Activated naive CD8-positive, alpha-beta T cell treated with anti-CD3 and anti-CD28 coated beads, Interleukin-2, amount 50 U/mL, for 24 hours (primary cell): ENCODE measurements at places on chromosomes 1 and 21.

DNA sequence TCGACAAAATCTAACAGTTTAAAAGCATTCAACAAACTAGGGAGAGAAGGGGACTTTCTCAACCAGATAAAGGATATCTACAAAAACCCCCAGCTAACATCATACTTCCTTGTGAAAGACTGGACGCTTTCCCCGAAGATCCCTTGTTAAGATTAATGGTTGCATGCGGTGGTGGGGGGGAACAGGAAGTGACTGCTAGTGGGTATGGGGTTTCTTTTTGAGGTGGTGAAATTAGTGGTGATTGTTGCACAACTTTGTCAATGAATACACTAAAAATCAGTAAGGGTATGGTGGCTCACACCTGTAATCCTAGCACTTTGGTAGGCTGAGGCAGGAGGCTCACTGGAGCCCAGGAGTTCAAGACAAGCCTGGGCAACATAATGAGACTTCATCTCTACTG lies 26.9 kb upstream of the EYA3 start:
- DNase-seq, result peak; percentile 60

GRCh38 chr1:4605158-4605557 lies 49.3 kb upstream of the AJAP1 start:
- DNase-seq, result no peak

DNA sequence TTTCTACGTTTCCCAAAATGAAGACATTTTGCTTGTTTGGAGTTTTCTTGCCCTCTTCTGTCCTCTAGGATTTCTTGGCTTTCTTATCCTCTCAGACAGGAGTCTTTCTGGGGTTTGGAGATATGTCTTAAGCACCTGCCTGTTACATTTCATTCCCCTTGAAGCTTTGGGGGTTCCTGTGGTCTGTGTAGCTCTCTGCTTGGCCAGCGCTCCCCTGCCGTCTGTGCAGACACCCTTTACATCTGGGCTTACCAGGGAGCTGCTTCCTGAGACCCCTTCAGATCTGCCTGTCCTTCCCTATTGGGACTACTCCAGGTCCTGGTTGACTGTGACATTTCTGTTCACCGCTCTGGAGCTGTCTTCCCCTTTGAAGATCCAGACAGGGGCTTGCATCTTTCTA lies 171.9 kb upstream of the CSF3R start:
- no peak for DNase-seq

DNA sequence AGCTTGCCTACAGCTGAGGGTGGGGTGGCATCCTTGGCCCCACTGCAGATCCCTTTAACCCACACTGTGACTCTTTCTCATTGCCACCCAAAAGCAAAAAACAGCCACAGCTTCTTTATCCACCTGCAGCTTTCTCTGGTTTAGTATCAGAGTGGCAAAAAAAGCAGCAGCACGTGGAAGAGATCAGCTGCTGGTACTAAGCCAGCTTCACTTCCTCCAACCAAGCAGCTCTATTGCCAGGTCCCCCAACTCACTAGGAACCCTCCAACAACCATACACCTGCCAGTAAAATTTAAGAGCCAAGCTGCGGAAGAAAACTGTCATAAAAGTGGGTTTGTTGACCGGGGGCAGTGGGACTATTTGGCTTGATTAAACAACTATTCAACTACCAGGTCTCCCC lies 66.4 kb downstream of the KDM1A start:
- DNase-seq, result no peak

- DNase-seq, result no peak
Observed at GRCh38 chr1:225412321-225412720, 15.5 kb downstream of the LBR start.

- no peak for DNase-seq
Observed at GRCh38 chr21:32710069-32710784, 17.6 kb downstream of the SYNJ1 start.

- DNase-seq, result no peak
Observed at GRCh38 chr1:116284819-116285390, 88.1 kb upstream of the ATP1A1 start.

GRCh38 chr1:101875891-101876290 lies 120.8 kb downstream of the OLFM3 start:
- no peak for DNase-seq

- DNase-seq, result no peak
Observed at GRCh38 chr1:186183970-186184628, 191.0 kb downstream of the TPR start.

DNA sequence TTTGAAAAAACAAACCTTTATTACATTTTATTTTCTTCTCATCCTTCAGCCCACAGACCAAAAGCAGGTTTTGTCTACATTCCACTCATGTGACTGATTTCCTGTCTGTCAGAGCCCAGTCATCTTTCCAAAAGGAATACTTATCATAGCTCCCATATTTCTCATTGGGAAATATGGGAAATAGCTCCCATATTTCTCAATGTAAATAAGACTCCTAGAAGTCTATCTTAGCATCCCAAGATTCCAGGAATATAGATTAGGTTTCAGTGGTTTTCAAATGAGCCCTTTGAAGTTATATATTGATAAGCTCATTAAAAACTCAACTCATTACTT lies 19.1 kb upstream of the NRDC start:
- no peak for DNase-seq

DNA sequence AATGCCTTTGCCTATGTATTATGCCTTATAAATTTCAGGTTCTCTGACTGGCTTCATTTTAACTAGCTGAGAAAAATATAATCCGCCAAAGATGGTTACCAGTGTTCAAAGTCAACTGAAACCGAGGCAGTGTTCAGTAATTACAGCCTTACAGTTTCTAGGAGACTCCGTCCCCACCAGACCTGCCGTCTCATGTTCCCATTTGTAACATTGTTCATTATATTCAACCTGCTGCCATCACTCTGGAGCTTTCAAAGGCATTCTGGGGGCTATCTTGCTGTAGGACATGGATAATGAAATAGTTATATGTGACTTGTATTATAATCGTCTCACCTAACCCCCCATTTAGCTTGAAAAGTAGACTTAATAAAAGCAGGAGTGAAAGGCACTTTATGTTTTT lies 302.5 kb downstream of the RWDD3 start:
- no peak for DNase-seq

DNA sequence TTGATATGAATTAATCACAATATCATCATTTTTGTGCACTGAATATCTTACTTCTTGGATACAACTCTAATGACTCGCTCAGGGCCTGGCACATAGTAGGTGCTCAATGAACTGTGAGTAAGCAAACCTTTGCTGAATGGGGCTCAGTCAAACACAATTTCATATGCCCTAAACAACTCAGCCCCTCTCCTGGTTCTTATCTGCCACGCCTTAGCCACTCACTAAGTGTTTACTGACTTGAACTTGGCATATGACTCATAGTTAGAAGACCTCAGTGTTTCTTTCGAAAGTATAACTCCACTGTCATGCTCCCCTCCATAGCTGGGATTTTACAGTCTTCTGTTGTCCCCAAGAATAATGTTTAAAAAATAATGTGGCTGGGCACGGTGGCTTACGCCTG lies 4.8 kb upstream of the IFNLR1 start:
- DNase-seq, result peak; percentile 39

DNA sequence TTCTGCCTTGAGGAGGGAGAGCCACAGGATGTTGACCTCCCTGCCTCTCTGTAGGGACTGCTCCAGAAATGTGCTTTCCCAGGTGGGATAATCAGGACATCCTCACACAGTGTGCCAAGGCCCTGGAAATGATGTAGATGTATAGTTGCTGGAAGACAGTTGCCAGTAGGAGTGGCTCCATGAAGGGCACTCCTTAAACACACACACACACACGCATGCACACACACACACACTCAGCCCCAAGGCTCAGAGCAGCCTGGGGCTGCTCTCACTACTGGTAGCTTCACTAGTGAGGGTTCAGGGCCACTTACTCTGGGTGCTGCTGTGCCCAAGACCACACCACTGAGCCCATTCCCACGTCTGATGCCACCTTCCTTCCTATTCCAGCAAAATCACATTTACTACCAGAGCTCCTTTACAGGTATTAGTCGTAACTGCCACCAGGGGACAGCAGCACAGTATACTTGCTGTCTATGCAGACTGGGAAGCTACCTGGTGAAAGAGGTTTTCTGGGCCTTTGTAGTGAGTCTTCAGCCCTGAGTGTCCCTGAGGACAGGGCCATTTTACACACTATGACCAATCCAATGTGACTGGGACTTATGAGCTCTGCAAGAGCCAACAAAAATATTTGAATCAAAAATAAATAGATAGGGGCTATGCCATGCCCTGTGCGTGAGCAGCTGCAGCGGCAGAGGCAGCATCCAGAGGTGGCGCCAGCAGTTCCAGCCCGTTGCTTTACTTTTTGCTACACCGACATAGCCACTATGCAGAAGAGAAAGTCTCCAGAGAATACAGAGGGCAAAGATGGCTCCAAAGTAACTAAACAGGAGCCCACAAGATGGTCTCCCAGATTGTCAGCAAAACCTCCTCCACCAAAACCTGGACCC lies 15.0 kb downstream of the CRNN start:
- no peak for DNase-seq

DNA sequence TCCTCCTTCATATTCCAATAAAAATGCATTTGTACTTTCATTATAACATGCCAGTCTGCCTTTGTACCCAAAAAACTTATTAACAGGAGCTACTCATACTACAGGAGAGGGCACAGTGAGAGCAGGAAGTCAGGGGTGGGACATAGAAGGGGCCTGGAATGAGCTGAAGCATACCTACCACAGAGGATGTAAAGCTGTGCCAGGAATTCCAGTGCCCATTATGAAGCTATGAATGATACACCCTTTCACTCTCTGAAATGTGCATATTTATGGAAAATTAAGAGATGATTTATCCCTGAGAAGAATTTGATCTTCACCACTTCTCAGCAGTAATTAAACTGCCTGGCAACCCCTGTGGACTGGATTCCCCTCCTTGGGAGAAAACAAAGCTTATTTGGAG lies 65.8 kb downstream of the ATP5PO start:
- no peak for DNase-seq

DNA sequence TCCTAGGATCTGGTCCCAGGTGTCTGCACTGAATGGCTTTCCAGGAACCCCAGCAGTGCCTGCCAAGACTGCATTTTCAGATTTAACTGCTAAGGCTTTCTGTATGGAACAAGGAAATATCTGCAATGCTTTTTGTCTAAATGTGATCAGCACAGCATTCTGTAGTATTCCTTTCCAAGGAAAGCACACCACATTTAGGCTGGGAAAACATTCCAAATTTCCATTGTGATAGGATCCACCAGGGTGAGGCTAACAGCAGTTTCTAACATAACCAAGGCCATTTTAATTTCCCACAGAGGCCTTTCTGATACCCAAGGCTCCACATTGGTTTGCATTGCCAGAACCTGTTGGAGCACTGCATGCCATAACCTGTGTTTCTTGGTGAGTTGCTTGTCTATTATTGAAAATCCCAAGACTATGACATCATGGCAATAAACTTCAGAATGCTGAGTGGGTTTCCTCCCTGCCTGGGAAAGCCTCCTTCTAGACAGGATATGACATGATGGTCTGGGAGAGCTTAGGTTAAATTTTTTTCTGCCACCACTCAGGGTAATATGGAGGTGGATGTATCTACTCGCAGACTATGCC lies 23.3 kb upstream of the PTGFRN start:
- DNase-seq, result no peak

- DNase-seq, result no peak
Observed at GRCh38 chr1:74673351-74674111, at the start of gene ERICH3. Gene ERICH3, minus strand, starts transcription at chr1:74673792. Its CDS starts 273 bp downstream, at chr1:74673519.

DNA sequence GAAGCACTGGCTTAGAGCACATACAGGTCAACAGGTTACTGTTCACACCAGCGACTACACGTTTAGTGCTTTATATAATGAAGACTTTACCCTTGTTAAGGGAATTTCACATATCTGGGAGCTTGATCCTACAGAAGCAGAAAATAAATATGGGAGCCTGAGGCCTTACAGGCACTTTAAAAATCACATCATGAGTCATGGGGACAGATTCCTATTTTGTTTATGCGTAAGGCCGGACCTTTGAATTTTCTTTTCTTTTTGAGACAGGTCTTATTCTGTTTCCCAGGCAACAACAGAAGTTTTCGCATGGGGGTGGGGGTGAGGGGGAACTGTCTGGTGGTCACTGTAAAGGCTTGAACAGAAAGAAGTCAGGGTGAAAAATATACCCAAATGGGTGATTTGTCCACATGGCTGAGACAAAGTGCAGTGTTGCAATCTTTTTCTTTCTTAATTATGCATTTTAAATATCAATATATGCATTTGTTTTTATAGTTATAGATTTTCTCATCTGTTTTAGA lies 276.7 kb downstream of the KCNH1 start:
- no peak for DNase-seq

DNA sequence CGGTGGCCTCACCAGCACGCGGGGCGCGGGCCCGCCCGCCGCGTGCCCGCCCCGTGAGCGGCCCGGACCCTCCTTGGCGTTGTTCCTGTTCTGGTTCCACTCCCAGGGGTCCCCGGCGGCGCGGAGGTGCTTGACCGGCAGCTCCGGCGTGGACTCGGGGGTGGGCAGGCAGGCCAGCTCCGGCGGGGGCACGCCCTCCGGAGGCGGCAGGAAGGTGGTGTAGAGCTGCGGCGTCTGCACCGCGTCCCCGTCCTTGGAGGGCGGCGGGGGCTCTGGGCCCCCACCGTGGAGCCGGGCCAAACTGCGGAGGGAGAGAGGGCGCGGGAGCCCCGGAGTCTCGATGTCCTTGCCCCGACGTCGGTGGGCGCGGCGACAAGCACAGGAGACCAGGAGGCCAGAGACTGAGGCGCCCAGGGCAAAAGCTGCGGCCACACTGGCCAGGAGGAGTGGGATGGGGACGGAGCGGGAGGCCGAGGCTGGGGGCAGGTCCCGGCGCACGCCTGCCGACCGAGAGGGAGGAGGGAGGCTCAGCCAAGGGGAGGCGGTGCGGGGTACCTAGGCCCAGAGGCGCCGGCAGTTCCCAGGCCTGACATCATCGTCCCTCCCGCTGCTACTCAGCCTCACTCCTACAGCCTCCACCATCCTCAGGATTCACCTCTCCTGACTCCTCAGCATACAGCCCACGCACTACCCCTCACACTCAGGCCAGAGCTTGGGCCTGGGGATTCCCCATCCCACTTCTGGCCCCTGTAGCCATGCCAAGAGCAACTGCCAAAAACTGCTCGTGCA lies 13.2 kb downstream of the SEMA6C start:
- DNase-seq, result no peak

DNA sequence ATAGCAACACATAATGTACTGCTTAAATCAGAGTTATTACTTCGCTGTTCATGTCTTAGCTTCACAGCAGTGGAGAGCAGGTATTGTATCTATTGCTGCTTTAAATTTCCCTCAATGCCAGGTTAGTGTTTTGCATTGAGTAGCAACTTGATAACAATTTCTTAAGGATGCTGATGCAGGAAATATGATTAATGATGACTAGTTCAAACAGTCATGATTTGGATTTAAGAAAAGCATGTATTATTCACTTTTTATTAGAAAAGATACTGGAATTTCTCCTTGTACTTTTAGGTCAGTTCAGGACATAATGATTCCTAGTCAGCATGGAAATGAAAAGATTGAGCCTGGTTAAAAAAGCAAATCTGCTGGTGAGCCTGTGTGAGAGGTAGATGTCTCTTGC lies 67.2 kb upstream of the ARHGAP29 start:
- no peak for DNase-seq

DNA sequence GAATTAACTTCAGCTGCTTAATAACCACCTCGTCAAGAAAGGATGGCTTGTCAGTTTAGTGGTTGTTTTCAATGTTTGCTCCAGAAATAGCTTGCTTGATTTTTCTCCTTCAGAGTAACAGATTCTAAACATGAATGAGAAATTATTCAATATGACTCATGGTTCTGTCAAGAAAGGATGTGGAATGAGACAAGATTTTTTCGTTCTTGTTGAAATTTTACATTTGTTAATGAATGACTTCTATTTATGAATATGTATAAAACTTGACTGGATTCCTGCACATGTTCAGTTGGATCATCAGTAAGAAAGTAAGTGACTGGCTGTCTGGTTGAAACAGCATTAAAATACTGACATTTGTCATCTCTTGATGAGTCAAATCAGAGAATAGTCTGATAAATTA lies 38.3 kb downstream of the IFI44 start:
- DNase-seq, result no peak

- DNase-seq, result no peak
Observed at GRCh38 chr1:160171980-160172379, 18.4 kb upstream of the CASQ1 start.
